ENCODE measurements at places on chromosomes 2 and 18.

- DNase-seq: no peak
- no peak overlapping the region for H3K4me3 ChIP-seq
- no peaks in the 10 kb centered on the region for H3K36me3 ChIP-seq
- H3K27ac ChIP-seq: no peak overlapping the region
- peaks cover 8% of the 10 kb centered on the region for H3K27me3 ChIP-seq
- no peaks in the 10 kb centered on the region for H3K4me1 ChIP-seq
Measured at GRCh38 chr2:113041871-113042270, 10.8 kb downstream of the IL36B start.

DNA sequence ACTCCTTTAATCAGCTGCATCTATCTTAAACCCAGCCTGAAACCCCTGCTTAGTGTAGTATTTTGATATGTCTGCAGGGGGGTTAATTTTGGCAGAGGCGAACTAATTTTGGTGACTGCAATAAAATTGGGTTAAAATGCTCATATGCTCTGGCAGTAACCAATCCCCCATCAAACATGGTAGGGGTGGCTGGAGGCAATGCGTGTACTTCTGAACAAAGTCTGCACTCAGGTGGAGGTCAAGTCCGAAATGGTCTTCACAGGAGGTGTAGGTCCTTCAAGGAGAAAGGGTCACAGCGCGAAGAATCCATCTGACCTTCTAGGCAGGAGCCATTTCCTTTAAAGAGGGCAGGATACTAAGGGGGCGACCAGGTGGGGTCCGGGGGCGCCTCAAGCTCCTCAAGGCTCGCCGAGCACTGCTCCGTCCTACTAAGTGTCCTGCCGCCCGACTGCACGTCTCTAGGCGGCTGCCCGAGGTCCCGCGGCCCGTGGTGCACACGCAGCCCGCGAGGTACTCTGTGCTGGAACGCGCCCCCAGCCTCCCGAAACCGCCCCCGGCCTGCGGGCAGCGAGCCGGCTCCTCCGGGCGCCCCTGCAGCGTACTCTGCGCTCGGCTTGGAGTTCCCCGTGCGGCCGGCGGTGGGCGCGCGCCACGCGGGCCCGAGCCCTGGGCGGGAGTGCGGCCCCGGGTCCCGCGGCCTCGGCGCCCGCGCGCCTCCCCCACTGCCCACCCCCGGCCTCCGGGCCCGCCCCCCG is 1.7 kb upstream of the LDLRAD4 start:
- H3K36me3 ChIP-seq: no peaks in the 10 kb centered on the region
- peak overlapping the region; percentile 85 for H3K4me3 ChIP-seq
- DNase-seq: peak; percentile 59
- no peaks in the 10 kb centered on the region for H3K4me1 ChIP-seq
- H3K27me3 ChIP-seq: peaks cover 33% of the 10 kb centered on the region

DNA sequence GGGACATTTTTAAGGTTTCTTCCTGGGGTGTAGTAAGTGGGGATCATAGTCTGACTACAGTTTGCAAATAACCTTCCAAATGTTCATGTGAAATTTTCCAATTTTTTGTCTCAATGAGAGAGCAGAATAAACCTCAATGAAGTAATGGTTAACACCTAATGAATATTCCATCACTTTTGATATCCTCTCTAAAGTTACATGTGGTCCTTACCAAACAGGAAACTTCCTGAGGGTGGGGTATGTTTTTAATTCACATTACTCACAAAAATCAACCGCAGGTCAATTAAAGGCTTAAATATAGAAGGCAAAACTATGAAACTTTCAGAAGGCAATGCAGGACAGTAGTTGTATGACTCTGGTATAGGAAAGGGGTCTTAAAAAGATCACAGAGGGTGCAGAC is 13.2 kb downstream of the ZNF407 start:
- no peak overlapping the region for H3K27ac ChIP-seq
- no peak overlapping the region for H3K4me3 ChIP-seq
- no peaks in the 10 kb centered on the region for H3K27me3 ChIP-seq
- no peaks in the 10 kb centered on the region for H3K4me1 ChIP-seq

DNA sequence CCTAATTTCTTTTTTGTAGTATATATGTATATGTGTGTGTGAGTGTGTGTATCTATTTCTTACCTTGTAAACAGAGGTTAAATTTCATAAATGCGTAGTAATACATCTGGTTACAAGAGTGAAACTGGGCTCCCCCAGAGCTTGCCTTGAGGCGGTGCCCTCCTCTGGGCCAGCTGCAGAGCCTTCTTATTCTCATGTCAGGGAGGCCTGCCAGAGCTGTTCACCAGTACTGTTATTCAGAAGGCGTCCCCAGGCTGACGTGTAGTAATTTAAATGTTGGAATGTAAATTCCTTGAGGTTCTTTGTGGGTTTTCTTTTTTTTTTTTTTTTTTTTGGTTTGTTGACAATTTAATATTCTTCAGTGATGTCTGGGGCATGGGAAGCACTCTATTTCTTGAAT is 11.2 kb downstream of the COPS8 start:
- no peaks in the 10 kb centered on the region for H3K27me3 ChIP-seq
- peaks cover 93% of the 10 kb centered on the region for H3K36me3 ChIP-seq
- H3K4me3 ChIP-seq: no peak overlapping the region
- no peaks in the 10 kb centered on the region for H3K4me1 ChIP-seq
- no peak for DNase-seq
- no peak overlapping the region for H3K27ac ChIP-seq

DNA sequence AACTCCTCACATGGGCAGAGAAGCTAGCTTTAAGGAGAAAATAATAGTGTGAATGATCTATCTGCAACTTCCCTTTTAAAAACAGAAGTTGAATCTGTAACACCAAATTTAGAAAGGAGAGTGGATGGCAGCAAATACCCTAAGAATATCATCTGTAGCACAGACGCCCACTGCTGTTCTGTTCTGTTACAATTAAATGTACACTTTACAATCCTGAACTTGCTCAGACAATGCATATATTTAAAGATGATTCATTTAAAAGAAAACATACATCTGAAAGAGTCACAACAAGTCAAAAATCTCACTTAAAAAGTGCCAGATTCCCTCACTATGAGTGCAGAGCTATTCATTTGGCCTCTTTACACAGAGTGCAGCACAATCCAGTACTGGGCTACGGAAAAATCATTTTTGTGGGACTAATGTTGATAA is 8.0 kb upstream of the SERTAD2 start:
- peaks cover under 1% of the 10 kb centered on the region for H3K4me1 ChIP-seq
- H3K27me3 ChIP-seq: no peaks in the 10 kb centered on the region
- H3K4me3 ChIP-seq: no peak overlapping the region
- H3K36me3 ChIP-seq: no peaks in the 10 kb centered on the region
- no peak overlapping the region for H3K27ac ChIP-seq
- no peak for DNase-seq

- no peaks in the 10 kb centered on the region for H3K4me1 ChIP-seq
- no peak overlapping the region for H3K4me3 ChIP-seq
- no peak overlapping the region for H3K27ac ChIP-seq
Measured at GRCh38 chr2:83069724-83070123, 1389.4 kb downstream of the SUCLG1 start.

DNA sequence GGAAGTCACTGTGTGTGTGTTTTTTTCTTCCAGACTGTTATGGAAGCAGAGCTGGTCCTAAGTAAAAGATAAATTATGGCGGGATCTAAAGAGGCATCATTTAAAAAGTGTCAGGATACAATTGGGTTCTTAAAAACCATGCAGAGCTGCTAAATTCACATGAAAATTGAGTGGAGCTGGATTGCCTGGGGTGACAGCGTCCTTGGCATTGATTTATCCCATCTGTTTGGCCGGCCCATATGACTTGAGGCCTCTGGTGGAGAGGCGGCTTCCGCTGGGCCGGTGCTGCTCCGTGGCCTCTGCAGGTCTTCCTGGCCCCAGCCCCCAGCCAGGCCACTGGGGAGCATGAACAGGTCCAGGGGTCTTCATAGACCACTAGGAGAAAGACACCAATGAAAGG is 165.5 kb downstream of the GLI2 start:
- no peak for DNase-seq
- H3K27me3 ChIP-seq: no peaks in the 10 kb centered on the region
- peaks cover 37% of the 10 kb centered on the region for H3K36me3 ChIP-seq
- H3K4me1 ChIP-seq: peaks cover 58% of the 10 kb centered on the region
- no peak overlapping the region for H3K4me3 ChIP-seq

DNA sequence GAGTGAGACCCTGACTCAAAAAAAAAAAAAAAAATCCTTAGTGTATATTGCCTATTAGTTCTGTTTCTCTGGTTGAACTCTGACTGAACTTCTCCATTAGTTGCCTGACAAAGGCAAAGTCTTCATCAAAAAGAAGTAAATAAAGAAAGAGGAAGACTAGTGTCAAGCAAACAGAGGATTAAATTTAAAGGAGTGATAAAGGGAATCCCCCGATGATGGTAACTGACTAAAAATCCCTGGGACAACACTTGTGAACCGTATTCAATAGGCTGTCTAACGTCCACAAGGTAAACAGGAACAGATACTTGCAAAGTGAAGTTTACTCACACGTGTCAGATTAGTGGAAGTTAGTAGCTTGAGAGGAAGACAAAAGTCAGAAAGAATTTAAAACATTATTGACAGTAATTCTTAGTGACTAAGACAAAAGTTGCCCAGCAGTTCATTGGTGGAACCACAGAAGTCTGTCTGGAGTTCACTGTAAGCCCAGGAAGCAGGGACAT is 26.2 kb upstream of the SPOPL start:
- H3K4me1 ChIP-seq: peaks cover 1% of the 10 kb centered on the region
- DNase-seq: no peak
- H3K27me3 ChIP-seq: no peaks in the 10 kb centered on the region
- no peaks in the 10 kb centered on the region for H3K36me3 ChIP-seq

DNA sequence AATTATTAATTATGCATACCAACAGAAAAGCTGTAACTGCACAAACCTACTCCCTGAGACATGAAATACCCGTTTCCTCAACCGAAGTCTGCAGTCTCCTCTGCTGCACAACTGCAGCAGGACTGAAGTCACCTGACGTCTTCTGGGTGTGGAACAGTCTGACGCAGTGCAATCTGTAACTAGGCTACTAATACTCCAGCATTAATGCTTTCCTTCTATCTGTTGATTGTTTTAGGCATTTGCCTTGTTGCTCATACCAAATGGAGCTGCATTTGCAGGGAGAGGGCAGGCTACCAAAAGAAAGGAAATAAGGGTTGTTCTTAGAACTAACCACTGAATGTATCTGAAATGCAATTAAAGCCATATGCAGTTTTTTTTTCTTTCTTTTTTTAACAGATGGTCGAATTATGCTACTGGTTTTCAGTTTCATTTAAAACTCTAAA is 40.1 kb downstream of the RTN4 start:
- H3K4me1 ChIP-seq: peaks cover 15% of the 10 kb centered on the region
- H3K36me3 ChIP-seq: peaks cover 11% of the 10 kb centered on the region
- no peaks in the 10 kb centered on the region for H3K27me3 ChIP-seq

DNA sequence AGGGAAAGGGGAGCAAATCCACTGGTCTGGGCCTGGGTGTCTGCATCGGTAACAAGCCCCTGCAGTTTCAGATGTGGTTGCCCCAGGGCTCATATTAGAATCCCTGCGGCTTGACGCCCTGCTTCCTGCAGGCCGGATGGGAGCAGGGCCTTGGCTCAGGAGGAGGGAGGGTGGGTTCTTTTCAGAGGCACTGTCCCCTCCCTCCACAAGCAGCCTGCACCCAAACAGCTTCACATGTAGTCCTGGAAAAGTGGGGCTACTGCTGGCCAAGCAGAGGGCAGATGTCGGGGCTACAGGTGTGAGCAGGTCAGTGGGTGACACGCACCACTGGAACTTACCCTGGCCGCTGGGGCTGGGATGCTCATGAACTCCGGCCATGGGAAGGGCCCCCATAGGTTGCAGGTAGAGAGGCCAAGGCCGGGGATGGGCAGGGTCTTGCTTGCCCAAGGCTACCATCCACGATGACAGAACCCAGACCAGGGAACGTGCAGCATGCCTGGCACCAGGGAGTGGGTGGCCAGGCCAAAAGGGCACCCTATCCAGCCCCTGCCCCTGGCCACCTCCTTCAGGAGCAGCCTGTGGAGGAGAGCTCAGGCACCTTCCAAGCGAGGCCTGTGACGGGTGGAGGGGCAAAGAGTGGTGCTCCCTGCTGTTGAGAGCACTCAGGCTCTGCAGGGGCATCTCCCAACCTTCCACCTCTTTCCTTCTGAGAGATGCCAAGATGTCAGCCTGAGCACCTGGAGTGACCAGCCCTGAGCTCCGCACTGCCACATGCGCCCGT is 16.8 kb downstream of the ARID5A start:
- no peak overlapping the region for H3K4me3 ChIP-seq
- H3K4me1 ChIP-seq: no peaks in the 10 kb centered on the region
- H3K27ac ChIP-seq: no peak overlapping the region
- H3K27me3 ChIP-seq: no peaks in the 10 kb centered on the region

DNA sequence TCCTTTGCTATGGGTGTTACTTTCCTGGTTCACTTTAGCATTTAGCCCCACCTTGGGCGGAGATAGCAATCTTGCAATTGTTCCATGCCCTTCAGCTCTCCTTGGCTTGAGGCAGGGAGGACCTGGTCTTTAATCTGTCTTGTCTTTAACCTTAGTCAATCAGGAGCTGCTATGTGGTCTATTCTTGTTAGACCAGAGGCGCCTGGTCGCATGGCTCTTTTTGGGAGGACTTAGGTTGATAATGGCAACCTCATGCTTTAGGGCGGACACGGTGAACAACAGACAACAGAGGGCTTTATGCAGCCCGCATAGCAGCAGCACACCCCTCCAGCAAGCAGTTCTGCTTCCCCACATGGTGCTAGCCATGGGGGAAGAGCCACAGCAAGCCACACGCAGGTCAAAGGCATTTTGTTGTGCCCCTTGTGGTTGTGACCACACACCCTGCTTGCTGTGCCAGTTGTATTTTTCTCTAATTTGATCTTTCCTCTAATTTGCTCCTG is 17.7 kb upstream of the ZDBF2 start:
- no peak for DNase-seq
- no peak overlapping the region for H3K4me3 ChIP-seq
- no peaks in the 10 kb centered on the region for H3K4me1 ChIP-seq
- H3K27ac ChIP-seq: no peak overlapping the region
- H3K36me3 ChIP-seq: no peaks in the 10 kb centered on the region
- H3K27me3 ChIP-seq: peaks cover 9% of the 10 kb centered on the region

DNA sequence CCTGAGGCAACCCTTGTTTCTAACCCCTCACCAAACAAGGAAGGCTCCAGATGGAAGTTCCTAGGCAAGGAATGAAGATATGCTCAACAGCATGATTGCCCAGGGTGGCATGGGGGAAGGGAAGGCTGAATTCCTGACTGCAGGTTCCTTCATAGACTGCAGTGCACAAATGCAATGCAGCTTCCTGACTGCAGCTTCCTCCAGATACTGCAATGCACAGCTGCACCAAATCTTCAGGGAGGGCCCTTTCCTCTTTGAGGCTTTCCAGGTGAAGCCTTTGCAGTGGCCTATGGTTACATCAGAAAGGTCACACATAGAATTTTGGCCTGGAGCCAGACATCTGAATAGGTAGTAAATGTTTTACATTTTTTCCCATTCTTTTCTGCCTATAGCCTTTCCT is 58.8 kb upstream of the DYNAP start:
- H3K36me3 ChIP-seq: no peaks in the 10 kb centered on the region
- H3K4me1 ChIP-seq: no peaks in the 10 kb centered on the region
- DNase-seq: no peak
- H3K27ac ChIP-seq: no peak overlapping the region
- no peak overlapping the region for H3K4me3 ChIP-seq
- H3K27me3 ChIP-seq: no peaks in the 10 kb centered on the region

- H3K36me3 ChIP-seq: no peaks in the 10 kb centered on the region
- no peaks in the 10 kb centered on the region for H3K27me3 ChIP-seq
- no peak overlapping the region for H3K27ac ChIP-seq
- H3K4me3 ChIP-seq: no peak overlapping the region
Measured at GRCh38 chr2:181189951-181190350, 209.5 kb downstream of the UBE2E3 start.

- peaks cover 23% of the 10 kb centered on the region for H3K4me1 ChIP-seq
- H3K36me3 ChIP-seq: no peaks in the 10 kb centered on the region
- no peak overlapping the region for H3K27ac ChIP-seq
- H3K27me3 ChIP-seq: no peaks in the 10 kb centered on the region
- no peak overlapping the region for H3K4me3 ChIP-seq
Measured at GRCh38 chr2:240209493-240209892, 69.0 kb upstream of the OTOS start.

- no peak overlapping the region for H3K27ac ChIP-seq
- no peaks in the 10 kb centered on the region for H3K36me3 ChIP-seq
- H3K27me3 ChIP-seq: no peaks in the 10 kb centered on the region
- no peak overlapping the region for H3K4me3 ChIP-seq
Measured at GRCh38 chr18:28331551-28331950, 154.6 kb upstream of the CDH2 start.
